ENCODE measurements at places on chromosomes 5 and 9.

DNA sequence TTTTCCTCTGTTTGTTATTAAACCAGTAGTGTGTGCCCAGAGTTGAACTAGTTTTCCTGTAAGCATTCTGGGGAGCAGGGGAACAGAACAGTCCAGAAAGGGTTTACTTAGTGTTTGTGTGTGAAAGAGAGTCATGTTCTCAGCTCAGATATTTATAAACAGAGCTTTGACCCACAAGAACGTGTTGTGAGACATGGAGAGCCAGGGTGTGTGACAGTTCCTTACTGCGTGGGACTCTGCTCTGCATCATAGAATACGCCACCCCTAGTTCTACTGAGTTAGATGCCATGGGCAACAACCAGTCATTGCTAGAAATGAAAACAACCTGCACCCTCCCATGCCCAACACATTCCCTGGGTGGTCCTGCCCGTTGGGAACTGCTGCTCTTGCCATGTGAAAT is 330.7 kb downstream of the NDUFS4 start:
- no peak for DNase-seq

GRCh38 chr5:124797665-124798087 is 51.2 kb upstream of the ZNF608 start:
- no peak for DNase-seq

DNA sequence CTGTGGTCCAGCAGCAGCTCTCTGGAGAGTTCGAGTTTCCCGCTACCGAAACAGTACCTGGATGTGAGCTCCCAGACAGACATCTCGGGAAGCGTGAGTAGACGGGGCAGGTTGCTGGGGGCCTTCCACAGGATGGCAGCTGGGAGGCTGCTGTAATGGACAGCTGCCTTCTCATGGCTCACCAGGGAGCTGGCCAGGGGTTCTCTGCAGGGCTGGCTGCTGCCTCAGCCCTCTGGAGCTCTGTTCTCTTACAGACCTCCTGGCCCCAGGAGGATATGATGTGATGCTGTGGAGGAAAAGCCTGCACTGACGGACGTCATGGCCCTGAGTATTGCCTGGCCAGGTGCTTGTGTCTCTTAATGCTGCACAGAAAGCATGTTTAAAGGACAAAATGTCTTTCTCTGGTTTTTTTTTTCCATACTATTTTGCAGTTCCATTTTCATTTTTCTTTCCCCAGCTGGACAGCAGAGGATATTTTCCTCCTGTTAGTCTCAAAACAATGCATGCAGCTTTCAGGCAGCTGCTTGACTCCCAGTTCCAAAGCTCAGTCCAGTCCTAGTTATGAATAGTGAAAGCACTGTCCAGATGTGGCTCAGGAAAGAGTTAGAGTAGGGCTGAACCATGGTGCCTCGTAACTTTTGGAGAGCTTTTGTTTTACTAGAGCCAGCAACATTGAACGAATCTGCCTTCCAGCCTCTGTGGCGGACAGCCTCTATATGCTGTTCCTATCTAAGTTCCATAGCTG is 77.5 kb upstream of the RARS1 start:
- no peak for DNase-seq

- DNase-seq, result no peak
Observed at GRCh38 chr9:4510546-4511322, 20.5 kb downstream of the SLC1A1 start.

- DNase-seq, result no peak
Observed at GRCh38 chr5:99081711-99082110, 152.9 kb upstream of the CHD1 start.

Measured in CD4-positive, alpha-beta T cell treated with Interleukin-17A for 1 hour (primary cell).